Activated naive CD4-positive, alpha-beta T cell treated with Interleukin-2 at 50 U/mL for 16 hours (primary cell): ENCODE measurements at places on chromosomes 11 and 22.
A peak's percentile ranks its signal among the peaks of the same experiment; 100 is the strongest.

DNA sequence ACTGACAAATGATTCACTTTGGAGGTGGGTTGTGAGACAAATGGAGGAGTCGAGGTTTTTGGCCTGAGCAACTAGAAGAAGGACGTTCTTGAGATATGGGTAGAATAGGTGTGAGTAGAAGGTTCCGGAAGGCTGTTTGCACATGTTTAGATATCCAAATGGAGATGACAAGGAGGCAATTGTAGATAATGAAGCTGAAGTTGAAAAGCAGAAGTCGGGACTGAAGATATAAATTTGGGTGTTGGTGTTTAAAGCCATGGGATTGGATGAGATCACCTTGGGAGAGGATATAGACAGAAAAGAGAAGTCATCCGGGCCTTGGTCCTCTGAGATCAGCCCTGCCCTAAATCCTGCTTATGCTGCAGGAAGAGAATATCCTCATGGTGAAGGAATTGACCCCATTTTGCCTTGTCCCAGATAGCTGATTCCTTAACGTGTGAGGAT is 75.5 kb upstream of the CD44 start:
- no peak for DNase-seq

- DNase-seq, result no peak
Measured at GRCh38 chr11:16603245-16603644, 135.2 kb upstream of the C11orf58 start.

DNA sequence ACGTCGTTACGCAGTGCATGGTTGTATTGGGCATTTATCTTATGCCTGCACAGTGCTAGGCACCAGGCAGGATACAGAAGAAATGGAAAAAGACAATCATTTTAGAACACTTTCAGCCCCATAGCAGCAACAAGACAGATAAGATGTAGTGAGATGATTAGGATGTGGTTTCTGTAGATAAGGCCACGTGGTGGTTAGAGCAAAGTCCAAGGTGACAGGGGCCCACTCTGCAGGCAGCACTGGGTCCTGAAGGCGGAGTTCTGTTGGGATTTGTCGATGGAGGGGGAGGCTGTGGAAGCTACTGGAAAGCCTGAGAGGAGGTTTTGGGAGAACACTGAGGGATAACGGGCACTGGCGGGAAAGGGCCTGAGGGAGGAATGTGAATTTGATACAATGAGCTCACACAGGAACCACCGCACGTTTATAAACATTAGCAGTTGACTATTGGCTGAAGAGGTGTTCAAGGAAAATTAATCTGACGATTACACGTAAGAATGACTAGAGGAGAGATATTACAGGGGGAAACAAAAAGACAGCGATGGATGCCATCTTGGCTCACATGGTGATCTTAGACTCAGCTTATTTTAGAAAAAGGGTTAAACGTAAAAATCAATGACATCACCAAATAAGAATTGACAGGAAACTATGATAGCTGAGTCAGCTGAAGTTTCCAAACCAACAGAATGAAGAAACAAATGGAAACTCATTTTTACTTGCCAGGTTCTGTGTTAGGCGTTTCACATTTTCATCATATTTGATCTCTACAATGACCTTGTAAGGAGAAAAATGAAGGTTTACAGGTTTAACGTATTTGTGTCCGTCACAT is 551.0 kb downstream of the OPCML start:
- DNase-seq, result no peak

- no peak for DNase-seq
Measured at GRCh38 chr11:28490773-28491382, 382.7 kb downstream of the METTL15 start.

DNA sequence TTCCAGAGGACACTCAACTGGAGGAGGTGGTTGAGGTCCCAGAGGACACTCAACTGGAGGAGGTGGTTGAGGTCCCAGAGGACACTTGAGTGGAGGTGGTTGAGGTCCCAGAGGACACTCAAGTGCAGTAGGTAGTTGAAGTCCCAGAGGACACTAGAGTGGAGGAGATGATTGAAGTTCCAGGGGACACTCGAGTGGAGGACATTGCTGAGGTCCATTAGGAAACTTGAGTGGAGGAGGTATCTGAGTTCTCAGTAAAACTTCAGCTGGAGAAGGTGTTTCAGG is 39.7 kb downstream of the ZNF195 start:
- DNase-seq, result no peak

GRCh38 chr11:46590740-46591605 is 2.9 kb downstream of the AMBRA1 start:
- no peak for DNase-seq

GRCh38 chr11:110752890-110753289 is 40.7 kb upstream of the ARHGAP20 start:
- no peak for DNase-seq

DNA sequence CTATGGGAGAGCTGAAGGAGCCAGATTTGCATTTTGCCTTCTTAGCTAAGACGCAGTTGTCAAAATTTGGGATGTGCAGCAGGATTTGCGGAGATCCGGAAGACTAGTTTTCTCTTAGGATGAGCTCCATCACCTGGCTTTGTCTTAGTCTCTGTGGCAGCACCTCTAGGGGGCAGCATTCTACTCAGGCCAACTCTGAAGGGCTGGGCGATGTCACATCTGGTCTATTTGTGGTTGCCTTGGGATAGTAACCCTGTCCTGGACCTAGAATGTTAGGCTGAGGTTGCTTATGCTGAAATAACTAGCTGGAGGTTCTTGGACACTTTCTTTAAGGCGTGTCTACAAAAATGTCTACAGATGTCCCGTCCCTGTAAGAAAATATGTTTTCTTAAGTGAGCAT is 116.2 kb downstream of the FAT3 start:
- DNase-seq, result no peak

GRCh38 chr22:37079668-37080171 is 28.2 kb downstream of the KCTD17 start:
- peak; percentile 69 for DNase-seq

DNA sequence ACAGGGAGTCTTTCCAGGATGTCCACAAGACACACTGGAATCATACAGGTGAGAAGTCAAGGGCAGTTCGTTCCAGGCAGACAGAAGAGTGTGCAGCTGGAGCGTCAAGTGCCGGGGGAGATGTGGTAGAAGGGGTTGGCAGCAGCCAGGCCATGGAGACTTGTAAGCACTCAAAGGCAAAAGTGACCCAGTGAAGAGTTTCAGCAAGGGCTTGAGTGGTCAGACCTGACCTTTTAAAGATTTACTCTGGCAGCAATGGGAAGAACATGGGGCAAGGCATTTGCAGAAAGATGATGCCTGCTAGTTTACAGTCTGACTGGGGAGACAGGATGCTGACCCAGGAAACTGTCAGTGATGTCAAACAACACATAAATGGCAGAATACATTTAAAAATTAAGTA is 29.0 kb downstream of the P4HA3 start:
- DNase-seq, result no peak
